ENCODE measurements at places on chromosomes 7 and 10.
A peak's percentile ranks its signal among the peaks of the same experiment; 100 is the strongest.

DNA sequence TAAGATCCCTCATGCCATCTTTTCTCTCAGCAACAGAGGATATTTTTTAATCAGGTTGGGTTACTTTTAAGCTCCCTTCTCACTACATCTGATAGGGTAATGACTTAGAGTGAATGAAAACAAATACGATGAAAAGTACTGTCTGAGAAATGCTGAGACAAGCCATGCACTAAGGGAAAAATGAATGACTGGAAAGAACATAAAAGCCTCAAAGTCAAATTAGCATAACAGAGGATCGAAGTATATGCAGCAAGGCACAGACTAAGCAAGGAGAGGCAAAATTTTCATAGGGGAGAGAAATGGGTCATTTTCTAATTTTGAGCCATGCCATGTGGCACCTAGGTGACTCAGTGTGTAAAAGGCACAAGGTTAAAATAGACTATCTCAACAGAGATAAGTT lies 8.5 kb upstream of the POT1 start:
- DNase-seq: no peak

DNA sequence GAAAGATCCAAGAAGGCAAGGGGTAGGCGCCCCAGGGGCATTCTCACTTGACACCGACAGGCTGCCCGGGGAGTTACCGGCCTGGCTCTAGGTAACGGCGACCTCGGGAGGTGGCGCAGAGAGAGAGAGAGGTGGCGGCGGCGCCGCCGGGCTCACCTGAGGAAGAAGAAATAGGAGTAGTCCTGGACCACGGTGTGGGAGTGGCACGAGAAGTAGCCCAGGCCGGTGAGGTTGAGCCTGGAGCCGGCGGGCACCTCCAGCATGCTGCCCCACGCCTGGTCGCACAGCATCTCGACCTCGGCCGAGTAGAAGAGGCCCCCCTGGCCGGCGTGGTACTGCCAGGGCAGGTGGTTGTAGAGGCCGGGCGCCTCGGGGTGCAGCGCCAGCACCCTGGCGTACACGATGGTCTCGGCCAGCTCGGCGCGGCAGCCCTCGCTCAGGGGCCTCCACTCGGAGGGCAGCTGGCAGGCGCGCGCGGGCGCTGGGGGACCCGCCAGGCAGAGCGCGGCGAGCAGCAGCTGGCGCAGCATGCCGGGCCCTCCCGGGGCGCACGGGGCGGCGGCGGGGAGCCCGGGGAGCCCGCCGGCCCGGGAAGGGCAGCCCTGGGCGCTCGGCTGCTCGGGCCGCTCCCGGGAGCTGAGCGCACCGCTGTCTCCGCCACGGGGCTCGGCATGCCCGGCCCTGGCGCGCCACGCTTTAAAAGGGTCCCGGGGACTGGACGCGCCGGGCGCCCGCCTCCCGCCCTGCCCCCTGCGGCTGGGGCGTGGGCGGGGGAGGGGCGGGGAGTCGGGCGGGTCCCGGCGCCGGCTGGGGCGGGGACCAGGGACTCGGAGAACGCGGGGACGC lies at the start of gene CCDC3:
Gene CCDC3, minus strand, starts transcription at position 673 of the 846 bp plus-strand sequence. Its CDS starts 143 bp downstream, at position 530.
- peak; percentile 15 for DNase-seq

- DNase-seq: no peak
Observed at GRCh38 chr10:86357676-86358075, 8.9 kb downstream of the GRID1 start.

- DNase-seq: no peak
Observed at GRCh38 chr10:56135828-56136227, 225.2 kb downstream of the ZWINT start.

GRCh38 chr10:117107238-117107637 lies 30.8 kb downstream of the VAX1 start:
- no peak for DNase-seq

DNA sequence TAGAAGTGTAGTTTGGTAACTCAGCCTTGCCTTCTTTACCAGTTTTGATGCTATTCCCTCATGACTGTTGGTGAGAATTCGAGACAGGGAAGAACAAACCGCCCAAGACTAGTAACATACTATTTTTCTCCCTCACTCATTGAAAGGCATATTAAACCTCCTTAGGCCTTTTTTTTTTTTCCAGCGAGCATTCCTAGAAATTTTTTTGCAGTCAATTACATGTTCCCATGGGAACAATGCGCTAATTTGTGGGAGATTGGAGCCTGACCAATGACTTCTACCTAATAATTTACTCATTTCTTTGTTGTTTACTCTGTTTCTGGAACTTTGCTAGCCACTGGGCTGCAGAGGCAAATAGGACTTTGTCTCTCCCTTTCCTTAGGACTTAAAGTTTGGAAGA lies 6.0 kb downstream of the VPS50 start:
- no peak for DNase-seq

All from iPS DF 19.7 (cell line).